ENCODE measurements at places on chromosomes 1 and 21. TPM values are rescaled to one million over a fixed set of nuclear protein-coding genes. Genes with fewer than 3 reads are reported as not detected.

The CFAP107 gene
- total RNA-seq: not detected

The RPTN gene
- total RNA-seq: not detected

The REN gene
- not detected for total RNA-seq

The TTC22 gene
- not detected for total RNA-seq

The TMEM52 gene
- total RNA-seq: 0.30 TPM

The CD48 gene
- total RNA-seq: not detected

The DCDC2B gene
- not detected for total RNA-seq

The C8B gene
- not detected for total RNA-seq

All from A549 treated with Mapracorat at 1 μM for 4 hours (cell line).